ENCODE measurements at places on chromosomes 4 and X.
A peak's percentile ranks its signal among the peaks of the same experiment; 100 is the strongest.

DNA sequence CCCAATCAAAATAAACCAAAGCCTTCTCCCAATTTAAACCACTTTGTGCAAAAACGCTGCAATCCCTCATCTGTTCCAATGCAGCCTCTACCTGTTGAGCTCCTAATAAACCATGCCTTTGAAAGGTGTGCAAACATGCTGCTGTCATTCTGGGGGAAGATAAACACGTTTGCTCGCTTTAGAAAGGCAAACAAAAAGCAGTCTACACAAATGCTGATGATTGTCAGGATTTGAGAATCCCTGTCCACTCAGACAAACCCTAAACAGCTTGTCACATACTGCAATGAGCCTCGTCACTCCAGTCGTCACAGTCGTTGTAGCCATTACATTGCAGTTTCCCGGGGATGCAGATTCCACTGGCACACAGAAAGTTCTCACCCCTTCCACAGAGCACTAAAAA is 145.2 kb downstream of the CORIN start:
- H3K27me3 ChIP-seq: no peaks in the 10 kb centered on the region
- H3K4me3 ChIP-seq: no peak overlapping the region
- no peaks in the 10 kb centered on the region for H3K36me3 ChIP-seq
- no peak overlapping the region for H3K27ac ChIP-seq

GRCh38 chr4:3263053-3263875 is 14.3 kb downstream of the MSANTD1 start:
- H3K4me3 ChIP-seq: no peak overlapping the region
- no peaks in the 10 kb centered on the region for H3K4me1 ChIP-seq

GRCh38 chr4:29052266-29052665 is 1667.9 kb upstream of the PCDH7 start:
- no peak overlapping the region for H3K27ac ChIP-seq
- H3K36me3 ChIP-seq: no peaks in the 10 kb centered on the region
- no peaks in the 10 kb centered on the region for H3K27me3 ChIP-seq
- no peak overlapping the region for H3K4me3 ChIP-seq

DNA sequence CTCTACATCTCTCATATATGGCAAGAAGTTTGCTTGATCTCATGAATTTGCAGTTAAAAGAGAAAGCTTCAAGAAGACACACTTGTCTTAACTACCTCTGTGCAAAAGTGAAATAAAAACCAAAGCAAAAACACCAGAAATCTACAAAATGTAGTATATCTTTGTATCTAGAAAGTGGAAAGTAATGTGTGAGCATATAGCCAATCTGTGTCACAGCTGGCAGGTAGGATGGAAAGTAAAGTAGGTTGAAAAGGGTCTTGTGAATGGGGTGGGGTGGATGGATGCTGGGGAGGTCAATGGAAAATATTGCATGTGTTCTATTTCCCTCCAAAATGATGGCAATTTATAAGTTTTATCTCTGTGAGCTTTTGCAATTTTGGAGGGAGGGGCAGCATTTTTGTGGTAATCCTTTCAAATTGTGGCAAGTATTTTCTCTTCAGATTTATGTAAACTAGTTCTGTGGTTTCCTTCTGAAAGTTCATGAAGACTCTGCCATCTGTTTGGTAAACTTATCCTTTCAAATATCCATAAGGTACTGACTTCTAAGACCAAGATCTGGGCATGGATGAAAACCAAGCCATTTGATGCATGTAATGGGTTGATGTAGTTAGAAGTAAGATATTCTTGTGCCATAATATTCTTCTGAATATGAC is 215.9 kb upstream of the GIMD1 start:
- no peaks in the 10 kb centered on the region for H3K4me1 ChIP-seq
- no peak for DNase-seq
- H3K4me3 ChIP-seq: no peak overlapping the region
- H3K36me3 ChIP-seq: no peaks in the 10 kb centered on the region
- no peaks in the 10 kb centered on the region for H3K27me3 ChIP-seq

- H3K27me3 ChIP-seq: peaks cover under 1% of the 10 kb centered on the region
- H3K4me1 ChIP-seq: no peaks in the 10 kb centered on the region
- no peak overlapping the region for H3K4me3 ChIP-seq
- DNase-seq: no peak
- H3K36me3 ChIP-seq: no peaks in the 10 kb centered on the region
These were observed 192.7 kb downstream of the RBMX2 start for GRCh38 chrX:130594453-130594916.

DNA sequence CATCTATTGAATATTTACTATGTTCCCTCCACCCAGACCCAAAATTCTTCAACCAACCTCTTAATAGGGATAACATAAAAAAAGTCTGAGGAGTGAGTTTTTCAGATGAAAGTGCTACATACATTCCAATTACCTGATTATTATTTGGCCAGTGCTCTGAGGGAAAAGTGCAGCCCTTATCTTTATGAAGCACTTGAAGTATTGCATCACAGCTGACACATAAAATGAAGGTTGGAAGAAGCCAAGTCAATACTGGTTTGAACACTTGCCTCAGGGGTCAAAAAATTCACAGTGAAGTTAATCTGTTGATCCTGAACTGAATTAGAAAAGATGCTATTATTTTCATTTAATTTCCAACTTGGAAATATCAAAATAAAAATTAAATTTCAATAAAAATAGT is 498.9 kb downstream of the INPP4B start:
- H3K4me1 ChIP-seq: no peaks in the 10 kb centered on the region
- DNase-seq: no peak
- H3K27ac ChIP-seq: no peak overlapping the region
- H3K27me3 ChIP-seq: no peaks in the 10 kb centered on the region

- H3K4me1 ChIP-seq: no peaks in the 10 kb centered on the region
- H3K36me3 ChIP-seq: no peaks in the 10 kb centered on the region
- no peak overlapping the region for H3K4me3 ChIP-seq
- no peak overlapping the region for H3K27ac ChIP-seq
These were observed 165.3 kb downstream of the FBXO8 start for GRCh38 chr4:174118171-174118570.

DNA sequence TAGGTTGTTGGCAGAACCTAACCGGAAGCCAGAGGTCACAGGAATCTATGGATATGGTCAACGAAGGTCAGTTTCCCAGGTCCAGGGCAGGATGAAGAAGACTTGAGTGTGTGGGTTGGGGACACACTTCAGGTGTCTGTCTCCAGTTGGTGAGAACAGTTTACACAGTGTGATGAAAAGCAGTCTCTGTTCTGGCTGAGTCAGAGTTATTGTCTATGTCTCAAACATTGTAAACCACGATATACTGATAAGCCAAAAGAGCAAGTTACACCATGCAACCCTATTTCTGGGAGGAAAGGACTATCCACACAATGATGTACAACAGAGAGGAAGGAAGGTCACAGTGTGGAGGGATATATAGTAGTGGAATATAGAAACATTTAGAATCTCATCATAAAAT is 187.1 kb upstream of the C1QTNF7 start:
- no peaks in the 10 kb centered on the region for H3K27me3 ChIP-seq
- no peak for DNase-seq
- no peaks in the 10 kb centered on the region for H3K36me3 ChIP-seq
- H3K27ac ChIP-seq: no peak overlapping the region
- H3K4me3 ChIP-seq: no peak overlapping the region
- H3K4me1 ChIP-seq: no peaks in the 10 kb centered on the region

GRCh38 chrX:96682516-96682915 is 2.1 kb upstream of the DIAPH2 start:
- no peaks in the 10 kb centered on the region for H3K4me1 ChIP-seq
- no peaks in the 10 kb centered on the region for H3K36me3 ChIP-seq
- no peak for DNase-seq
- H3K4me3 ChIP-seq: no peak overlapping the region

GRCh38 chrX:107506596-107507031 is 57.2 kb downstream of the FRMPD3 start:
- peaks cover 94% of the 10 kb centered on the region for H3K27me3 ChIP-seq
- H3K4me3 ChIP-seq: peak overlapping the region; percentile 4
- H3K36me3 ChIP-seq: no peaks in the 10 kb centered on the region
- H3K27ac ChIP-seq: no peak overlapping the region
- no peak for DNase-seq

- peak overlapping the region; percentile 33 for H3K27ac ChIP-seq
- no peaks in the 10 kb centered on the region for H3K36me3 ChIP-seq
- H3K27me3 ChIP-seq: no peaks in the 10 kb centered on the region
These were observed 155.7 kb downstream of the CHIC2 start for GRCh38 chr4:53908661-53909078.

DNA sequence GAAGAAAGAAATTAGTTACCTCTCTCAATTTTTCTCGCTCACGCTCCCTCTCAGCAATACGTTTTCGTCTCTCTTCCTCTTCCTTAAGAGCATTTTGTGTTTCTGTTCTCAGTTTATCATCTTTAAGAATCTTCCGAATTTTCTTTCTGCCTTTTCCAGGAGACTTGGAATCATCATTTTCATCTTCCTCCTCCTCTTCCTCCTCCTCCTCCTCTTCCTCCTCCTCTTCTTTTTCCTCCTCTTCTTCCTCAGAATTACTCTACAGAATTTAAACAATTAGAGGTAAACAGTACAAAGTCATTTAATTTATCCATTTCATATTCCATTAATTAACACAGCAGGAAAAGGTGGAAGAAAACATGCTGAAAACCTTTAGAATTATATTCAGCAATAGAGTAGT is 133.9 kb downstream of the ATRX start:
- no peaks in the 10 kb centered on the region for H3K4me1 ChIP-seq
- H3K27me3 ChIP-seq: peaks cover 3% of the 10 kb centered on the region
- H3K27ac ChIP-seq: no peak overlapping the region
- H3K36me3 ChIP-seq: no peaks in the 10 kb centered on the region
- DNase-seq: no peak
- no peak overlapping the region for H3K4me3 ChIP-seq

- H3K4me1 ChIP-seq: no peaks in the 10 kb centered on the region
- H3K27ac ChIP-seq: no peak overlapping the region
- no peak overlapping the region for H3K4me3 ChIP-seq
- no peak for DNase-seq
- H3K36me3 ChIP-seq: no peaks in the 10 kb centered on the region
- H3K27me3 ChIP-seq: no peaks in the 10 kb centered on the region
These were observed 57.6 kb downstream of the GPR143 start for GRCh38 chrX:9708086-9708485.

DNA sequence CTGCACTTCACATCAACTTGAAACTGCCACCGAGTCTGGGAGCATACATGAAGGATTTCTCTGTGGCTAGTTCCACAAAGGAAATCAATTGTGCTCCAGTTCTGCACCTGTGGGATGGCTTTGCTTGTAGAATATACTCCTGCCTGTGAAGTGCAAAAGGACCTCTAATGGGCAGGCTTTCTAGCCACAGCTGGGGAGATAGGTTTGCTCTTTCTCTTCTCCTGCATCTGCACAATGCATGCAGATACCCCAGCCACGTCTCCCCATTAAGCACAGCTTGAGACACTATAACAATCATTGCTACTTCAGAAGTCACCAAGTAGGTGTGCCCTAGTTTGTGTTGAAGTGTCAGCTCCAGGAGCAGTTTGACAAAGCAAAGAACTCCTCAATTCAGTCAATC is 364.6 kb downstream of the ZIC3 start:
- H3K36me3 ChIP-seq: no peaks in the 10 kb centered on the region
- no peak overlapping the region for H3K4me3 ChIP-seq
- H3K27ac ChIP-seq: no peak overlapping the region
- no peak for DNase-seq
- H3K4me1 ChIP-seq: no peaks in the 10 kb centered on the region

- H3K4me1 ChIP-seq: no peaks in the 10 kb centered on the region
- no peaks in the 10 kb centered on the region for H3K36me3 ChIP-seq
- no peak overlapping the region for H3K27ac ChIP-seq
- DNase-seq: no peak
- H3K27me3 ChIP-seq: no peaks in the 10 kb centered on the region
These were observed 259.7 kb downstream of the PPARGC1A start for GRCh38 chr4:23630110-23630509.

DNA sequence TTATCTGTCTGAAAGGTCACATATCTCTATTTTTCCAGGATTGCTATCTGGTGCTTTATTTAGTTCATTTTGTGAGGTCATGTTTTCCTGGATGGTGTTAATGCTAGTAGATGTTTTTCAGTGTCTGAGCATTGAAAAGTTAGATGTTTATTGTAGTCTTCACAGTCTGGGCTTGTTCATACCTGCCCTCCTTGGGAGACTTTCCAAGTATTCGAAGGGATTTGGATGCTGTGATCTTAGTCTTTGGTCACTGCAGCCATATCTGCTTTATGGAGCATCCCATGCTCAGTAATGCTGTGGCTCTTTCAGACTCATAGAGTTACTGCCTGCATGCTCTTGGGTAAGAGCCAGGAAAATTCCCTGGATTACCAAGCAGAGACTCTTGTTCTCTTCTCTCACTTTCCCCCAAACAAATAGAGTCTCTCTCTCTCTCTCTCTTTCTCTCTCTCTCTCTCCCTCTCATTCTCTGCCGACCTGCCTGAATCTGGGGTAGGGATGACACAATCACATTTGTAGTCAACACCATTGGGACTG is 130.0 kb downstream of the AR start:
- H3K4me3 ChIP-seq: no peak overlapping the region
- H3K36me3 ChIP-seq: no peaks in the 10 kb centered on the region
- no peaks in the 10 kb centered on the region for H3K4me1 ChIP-seq

DNA sequence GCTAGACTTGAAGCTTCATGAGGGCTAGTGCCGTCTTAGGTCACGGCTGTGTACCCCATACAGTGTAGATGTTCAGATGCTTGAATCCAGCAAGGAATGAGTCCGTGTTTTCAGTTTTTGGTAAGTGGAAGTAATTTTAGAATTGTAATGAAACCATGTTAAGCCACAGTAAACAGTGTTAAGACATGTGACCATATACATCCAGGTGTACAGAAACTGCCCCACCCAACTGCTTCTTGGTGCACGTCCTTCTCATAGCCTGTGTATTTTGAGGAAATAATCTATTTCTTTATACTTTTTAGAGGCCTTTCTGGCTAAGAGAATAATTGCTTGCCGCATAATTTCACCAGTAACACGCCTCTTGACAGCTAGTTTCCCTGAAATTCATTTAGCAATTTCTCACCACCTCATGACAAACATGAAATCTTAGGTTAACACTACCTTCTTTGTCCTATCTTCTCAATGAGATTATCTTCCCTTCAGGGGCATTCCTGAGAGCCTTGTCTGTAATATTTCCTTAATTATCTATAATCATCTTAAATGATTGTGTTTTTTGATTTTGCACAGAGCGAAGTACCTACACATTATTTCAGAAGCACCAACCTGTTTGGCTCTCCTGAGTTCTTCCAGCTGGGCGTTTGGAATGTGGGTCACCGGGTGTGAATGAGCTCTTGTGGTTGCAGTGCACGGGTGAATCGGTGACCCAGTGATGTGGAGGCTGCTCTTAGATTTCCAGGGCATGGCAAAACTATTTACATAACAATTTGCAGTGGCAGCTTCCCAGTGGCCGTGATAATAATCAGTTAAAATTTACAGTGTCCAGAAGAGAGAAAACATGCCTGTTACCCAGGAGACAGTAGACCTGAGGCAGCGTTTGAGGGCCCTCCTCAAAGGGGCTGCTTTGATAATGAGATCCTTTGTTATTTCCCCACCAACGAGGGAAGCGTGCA is 50.2 kb upstream of the TADA2B start:
- H3K4me1 ChIP-seq: peaks cover 30% of the 10 kb centered on the region
- no peak overlapping the region for H3K4me3 ChIP-seq
- H3K27me3 ChIP-seq: no peaks in the 10 kb centered on the region

GRCh38 chr4:1196421-1197183 is 24.2 kb upstream of the SPON2 start:
- H3K27me3 ChIP-seq: no peaks in the 10 kb centered on the region
- H3K27ac ChIP-seq: peak overlapping the region; percentile 19
- peaks cover 14% of the 10 kb centered on the region for H3K4me1 ChIP-seq
- H3K4me3 ChIP-seq: no peak overlapping the region
- H3K36me3 ChIP-seq: no peaks in the 10 kb centered on the region
